ENCODE measurements at places on chromosomes 3 and 15. TPM values are rescaled to one million over a fixed set of nuclear protein-coding genes. Genes with fewer than 3 reads are reported as not detected.

The PTPN23 gene
- polyA plus RNA-seq: 2.9 TPM

- DNase-seq: peak; percentile 48
Measured at GRCh38 chr3:51799879-51800749, 21.1 kb upstream of the IQCF6 start.

The SQOR gene
- 74.3 TPM for polyA plus RNA-seq

The SAMMSON gene
- polyA plus RNA-seq: not detected

The ERC2 gene
- polyA plus RNA-seq: 0.06 TPM

GRCh38 chr3:116035429-116035828 lies 409.9 kb downstream of the LSAMP start:
- DNase-seq: no peak

DNA sequence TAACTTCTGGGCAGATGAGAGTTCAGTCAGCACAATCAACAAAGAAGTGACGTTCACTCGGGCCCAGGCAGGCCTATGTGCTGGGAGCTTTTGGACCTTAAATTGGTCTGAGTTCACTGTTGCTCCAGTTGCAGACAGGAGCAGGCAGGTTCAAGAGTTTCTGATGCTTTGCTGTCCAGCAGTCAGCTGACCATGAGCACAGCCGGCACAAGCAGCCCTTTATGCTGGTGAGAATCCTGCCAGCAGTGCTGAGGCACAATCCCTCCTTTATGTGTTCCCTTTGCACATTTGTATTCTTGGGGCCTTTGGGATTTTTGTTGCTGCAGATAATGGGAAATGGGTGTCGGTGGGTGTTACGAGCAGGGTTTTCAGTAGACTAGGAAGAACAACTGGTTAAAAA lies 81.2 kb upstream of the GOLGA8J start:
- DNase-seq: no peak

- no peak for DNase-seq
Measured at GRCh38 chr15:62287066-62287857, 122.2 kb upstream of the C2CD4B start.

All from AG04450 (cell line).